ENCODE measurements at places on chromosomes 1 and 21. TPM values are rescaled to one million over a fixed set of nuclear protein-coding genes. Genes with fewer than 3 reads are reported as not detected.
A peak's percentile ranks its signal among the peaks of the same experiment; 100 is the strongest.

WNT9A gene
- total RNA-seq, result 7.2 TPM

SPRR2G gene
- total RNA-seq, result not detected

SMCP gene
- not detected for total RNA-seq

CFHR5 gene
- total RNA-seq, result not detected

PADI4 gene
- total RNA-seq, result 1.8 TPM

FAM131C gene
- 0.22 TPM for total RNA-seq

SMIM11 gene
- total RNA-seq, result 29.4 TPM

S100A16 gene
- total RNA-seq, result 40.7 TPM

SELL gene
- total RNA-seq, result 1.3 TPM

VWA5B1 gene
- 1.5 TPM for total RNA-seq

CD53 gene
- 23.5 TPM for total RNA-seq

TSPAN2 gene
- total RNA-seq, result 13.9 TPM

ATP1A4 gene
- not detected for total RNA-seq

MAB21L3 gene
- total RNA-seq, result not detected

GRCh38 chr1:164667600-164667999 is 108.6 kb downstream of the PBX1 start:
- H3K4me3 ChIP-seq, result no peak overlapping the region
- no peak overlapping the region for H3K27ac ChIP-seq
- H3K4me1 ChIP-seq, result peaks cover 15% of the 10 kb centered on the region
- DNase-seq, result no peak
- H3K27me3 ChIP-seq, result no peaks in the 10 kb centered on the region

DNA sequence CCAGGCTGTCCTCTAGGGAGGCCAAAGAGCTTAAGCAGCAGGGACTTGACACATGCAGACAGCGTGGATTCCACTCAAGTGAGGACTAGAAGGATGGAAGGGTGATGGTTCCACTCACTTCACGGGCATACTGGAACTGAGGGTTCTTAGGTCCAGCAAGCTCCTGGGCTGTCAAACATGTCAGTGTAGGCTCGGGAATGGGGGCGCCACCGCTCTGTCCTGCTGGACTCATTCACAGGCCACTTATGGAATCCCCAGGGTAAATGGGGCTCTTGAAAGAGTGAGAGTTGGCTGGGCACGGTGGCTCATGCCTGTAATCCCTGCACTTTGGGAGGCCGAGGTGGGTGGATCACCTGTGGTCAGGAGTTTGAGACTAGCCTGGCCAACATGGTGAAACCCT is 27.7 kb upstream of the CSF3R start:
- no peak overlapping the region for H3K27ac ChIP-seq
- H3K4me3 ChIP-seq, result no peak overlapping the region
- no peaks in the 10 kb centered on the region for H3K4me1 ChIP-seq
- H3K36me3 ChIP-seq, result no peaks in the 10 kb centered on the region
- DNase-seq, result no peak

GRCh38 chr1:117301901-117302300 is 65.3 kb upstream of the MAN1A2 start:
- H3K27ac ChIP-seq, result no peak overlapping the region
- H3K4me1 ChIP-seq, result no peaks in the 10 kb centered on the region
- DNase-seq, result no peak

GRCh38 chr21:16370186-16370585 is 640.4 kb downstream of the USP25 start:
- no peaks in the 10 kb centered on the region for H3K27me3 ChIP-seq
- no peak overlapping the region for H3K4me3 ChIP-seq
- peaks cover 2% of the 10 kb centered on the region for H3K4me1 ChIP-seq
- DNase-seq, result no peak
- no peak overlapping the region for H3K27ac ChIP-seq

GRCh38 chr21:14382486-14382834 is 486 bp downstream of the HSPA13 start:
- DNase-seq, result no peak
- H3K27ac ChIP-seq, result peak overlapping the region; percentile 73
- peak overlapping the region; percentile 88 for H3K4me3 ChIP-seq
- H3K4me1 ChIP-seq, result peaks cover 2% of the 10 kb centered on the region

DNA sequence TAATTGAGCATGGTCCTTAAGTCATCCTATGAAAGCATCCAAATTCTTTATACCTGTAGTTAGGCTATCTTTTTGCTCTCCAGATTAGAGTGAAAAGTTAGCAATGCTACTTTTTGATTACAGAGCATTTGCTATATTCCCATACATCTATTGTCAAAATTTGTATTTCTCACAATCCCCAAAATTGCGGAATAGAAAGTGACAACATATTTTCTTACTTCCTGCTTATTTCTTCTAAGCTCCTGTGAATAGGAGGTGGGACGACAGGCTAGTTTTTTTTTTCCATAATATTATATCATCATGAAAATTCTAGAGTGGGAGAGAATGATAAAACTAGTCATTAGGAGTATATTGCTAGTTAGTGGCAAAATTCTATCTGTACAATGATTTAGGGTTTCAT is 264.0 kb upstream of the DPYD start:
- no peak for DNase-seq
- no peaks in the 10 kb centered on the region for H3K4me1 ChIP-seq
- no peak overlapping the region for H3K4me3 ChIP-seq
- no peaks in the 10 kb centered on the region for H3K27me3 ChIP-seq
- H3K27ac ChIP-seq, result no peak overlapping the region

GRCh38 chr1:59696421-59697115 is 118.2 kb upstream of the HOOK1 start:
- H3K27ac ChIP-seq, result no peak overlapping the region
- no peak overlapping the region for H3K4me3 ChIP-seq
- H3K27me3 ChIP-seq, result no peaks in the 10 kb centered on the region
- H3K36me3 ChIP-seq, result no peaks in the 10 kb centered on the region
- H3K4me1 ChIP-seq, result no peaks in the 10 kb centered on the region

GRCh38 chr1:91651661-91652071 is 151.0 kb downstream of the CDC7 start:
- no peak overlapping the region for H3K4me3 ChIP-seq
- peak; percentile 82 for DNase-seq
- H3K27ac ChIP-seq, result peak overlapping the region; percentile 90
- H3K27me3 ChIP-seq, result no peaks in the 10 kb centered on the region
- peaks cover 10% of the 10 kb centered on the region for H3K4me1 ChIP-seq

GRCh38 chr1:34164771-34165391 is at the start of gene CSMD2:
CSMD2 (minus strand) TSS chr1:34165230; CDS start chr1:34165097, 133 bp downstream.
- H3K36me3 ChIP-seq, result no peaks in the 10 kb centered on the region
- H3K4me3 ChIP-seq, result no peak within 1 kb of the TSS
- peaks cover 5% of the 10 kb centered on the region for H3K4me1 ChIP-seq
- no peak within 1 kb of the TSS for H3K27ac ChIP-seq

GRCh38 chr1:229139331-229140118 is 131.4 kb upstream of the RAB4A start:
- H3K27ac ChIP-seq, result no peak overlapping the region
- no peaks in the 10 kb centered on the region for H3K36me3 ChIP-seq
- DNase-seq, result no peak

- no peaks in the 10 kb centered on the region for H3K27me3 ChIP-seq
- no peak overlapping the region for H3K27ac ChIP-seq
- no peaks in the 10 kb centered on the region for H3K4me1 ChIP-seq
- no peak overlapping the region for H3K4me3 ChIP-seq
These were observed 88.6 kb downstream of the ZBTB18 start for GRCh38 chr1:244139655-244140054.

GRCh38 chr1:31866450-31867032 is 50.7 kb upstream of the SPOCD1 start:
- no peak for DNase-seq
- no peaks in the 10 kb centered on the region for H3K27me3 ChIP-seq
- H3K4me1 ChIP-seq, result no peaks in the 10 kb centered on the region
- no peak overlapping the region for H3K27ac ChIP-seq

- no peaks in the 10 kb centered on the region for H3K27me3 ChIP-seq
- H3K4me1 ChIP-seq, result peaks cover 15% of the 10 kb centered on the region
- DNase-seq, result peak; percentile 49
- no peaks in the 10 kb centered on the region for H3K36me3 ChIP-seq
These were observed 23.0 kb downstream of the ACTA1 start for GRCh38 chr1:229410692-229411433.

DNA sequence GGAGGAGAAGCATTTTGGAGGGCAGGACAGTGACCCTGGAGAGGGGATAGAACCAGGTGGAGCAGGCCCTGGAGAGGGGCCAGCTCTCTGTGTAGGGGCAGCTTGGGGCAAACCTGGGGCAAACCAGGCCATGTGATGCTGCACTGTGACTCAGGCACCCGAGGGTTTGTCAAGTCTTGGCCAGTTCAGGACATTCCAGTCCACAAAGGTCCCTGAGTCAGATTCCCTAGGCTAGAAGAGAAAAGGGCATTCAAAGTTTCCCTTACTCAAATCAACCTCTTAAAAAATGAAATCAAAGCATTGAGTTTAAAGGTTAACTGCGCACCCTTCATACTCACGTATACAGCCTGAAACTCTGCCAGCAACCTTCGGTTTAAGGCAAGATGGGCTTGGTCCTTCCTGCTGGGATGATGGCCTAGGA is 25.2 kb upstream of the PLA2G2C start:
- H3K27ac ChIP-seq, result peak overlapping the region; percentile 23
- no peaks in the 10 kb centered on the region for H3K36me3 ChIP-seq
- peak; percentile 51 for DNase-seq
- no peaks in the 10 kb centered on the region for H3K27me3 ChIP-seq

DNA sequence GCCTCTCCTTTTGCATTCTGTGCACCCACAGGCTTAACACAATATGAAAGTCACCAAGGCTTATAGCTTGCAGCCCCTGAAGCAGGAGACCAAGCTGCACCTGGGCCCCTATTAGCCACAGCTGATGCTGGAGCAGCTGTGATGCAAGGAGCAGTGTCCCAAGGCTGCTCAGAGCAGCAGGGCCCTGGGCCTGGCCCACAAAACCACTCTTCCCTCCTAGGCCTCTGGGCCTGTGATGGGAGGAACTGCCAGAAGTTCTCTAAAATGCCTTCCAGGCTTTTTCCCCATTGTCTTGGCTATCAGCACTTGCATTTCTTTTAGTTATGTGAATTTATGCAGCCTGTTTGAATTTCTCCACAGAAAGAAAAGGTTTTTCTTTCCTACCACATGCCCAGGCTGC is 89.5 kb upstream of the KCTD3 start:
- H3K4me1 ChIP-seq, result no peaks in the 10 kb centered on the region
- no peaks in the 10 kb centered on the region for H3K36me3 ChIP-seq
- H3K4me3 ChIP-seq, result no peak overlapping the region
- H3K27me3 ChIP-seq, result no peaks in the 10 kb centered on the region
- no peak for DNase-seq

- H3K36me3 ChIP-seq, result no peaks in the 10 kb centered on the region
- H3K27ac ChIP-seq, result no peak overlapping the region
- H3K27me3 ChIP-seq, result no peaks in the 10 kb centered on the region
- DNase-seq, result no peak
- peaks cover 12% of the 10 kb centered on the region for H3K4me1 ChIP-seq
These were observed 1.1 kb downstream of the MRPS6 start for GRCh38 chr21:34074283-34075090.

DNA sequence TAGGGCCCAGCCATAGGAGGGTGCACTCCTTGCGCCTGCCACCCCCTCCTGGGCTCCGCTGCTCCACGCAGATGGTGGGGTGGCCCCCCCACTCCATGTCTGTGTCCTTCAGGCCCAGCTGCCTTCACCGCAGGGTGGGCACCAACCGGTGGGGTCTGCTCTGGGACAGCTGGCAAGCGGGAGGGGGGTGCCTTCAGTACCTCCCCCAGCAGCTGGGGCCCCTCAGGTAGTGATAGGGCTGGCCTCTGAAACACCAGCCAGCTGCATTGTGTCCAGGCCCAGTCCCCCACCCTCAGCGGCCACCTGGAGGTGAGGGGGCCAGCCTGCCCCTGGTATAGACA is 360 bp downstream of the GJC2 start:
- peak overlapping the region; percentile 99 for H3K27ac ChIP-seq
- H3K36me3 ChIP-seq, result no peaks in the 10 kb centered on the region
- DNase-seq, result peak; percentile 71
- H3K4me1 ChIP-seq, result peaks cover 25% of the 10 kb centered on the region
- peak overlapping the region; percentile 29 for H3K4me3 ChIP-seq

- no peaks in the 10 kb centered on the region for H3K4me1 ChIP-seq
- no peak for DNase-seq
- H3K27me3 ChIP-seq, result no peaks in the 10 kb centered on the region
- H3K4me3 ChIP-seq, result no peak overlapping the region
These were observed 15.6 kb upstream of the ACADM start for GRCh38 chr1:75708910-75709309.

DNA sequence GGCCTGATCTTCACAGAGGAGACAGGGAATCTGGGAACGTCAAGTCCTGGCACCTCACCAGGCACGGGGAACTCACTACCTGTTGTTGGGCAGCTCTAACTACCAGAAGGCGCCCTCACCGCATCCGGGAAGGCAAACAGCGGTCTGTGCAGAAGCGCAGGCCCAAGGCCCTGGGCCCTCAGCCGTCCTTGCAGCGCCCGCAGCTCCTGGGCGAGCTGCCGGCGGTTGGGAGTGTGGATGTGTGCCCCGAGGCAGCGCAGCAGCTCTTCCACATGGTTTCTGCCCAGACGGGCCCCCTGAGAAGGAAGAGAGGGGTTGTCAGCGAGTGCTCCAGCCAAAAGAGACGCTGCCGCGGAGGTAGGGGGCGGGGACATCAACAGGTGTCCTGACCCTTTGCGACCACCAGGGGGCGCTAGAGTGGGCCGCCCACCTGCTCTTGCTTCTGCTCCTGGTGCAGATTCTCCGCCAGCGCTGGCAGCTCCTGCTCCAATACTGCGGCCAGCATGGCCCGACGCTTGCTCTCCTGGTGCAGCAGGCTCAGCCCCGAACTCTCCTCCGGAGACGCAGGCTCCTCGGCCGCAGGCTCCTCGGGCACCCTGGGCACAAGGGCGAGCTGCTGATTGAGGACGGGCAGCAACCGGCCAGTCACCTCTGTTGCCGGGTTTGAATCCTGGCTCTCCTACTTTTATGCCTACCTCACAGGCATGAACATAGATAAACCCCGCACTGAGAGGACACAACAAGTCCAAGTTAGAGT is 9.3 kb downstream of the MAP3K6 start:
- peak; percentile 75 for DNase-seq
- no peaks in the 10 kb centered on the region for H3K27me3 ChIP-seq
- peaks cover 3% of the 10 kb centered on the region for H3K4me1 ChIP-seq
- H3K27ac ChIP-seq, result no peak overlapping the region
- no peaks in the 10 kb centered on the region for H3K36me3 ChIP-seq

- no peak overlapping the region for H3K27ac ChIP-seq
- H3K36me3 ChIP-seq, result no peaks in the 10 kb centered on the region
- no peaks in the 10 kb centered on the region for H3K4me1 ChIP-seq
- H3K4me3 ChIP-seq, result no peak overlapping the region
- no peak for DNase-seq
These were observed 87.9 kb downstream of the SYT14 start for GRCh38 chr1:210025870-210026269.

- no peaks in the 10 kb centered on the region for H3K27me3 ChIP-seq
- no peaks in the 10 kb centered on the region for H3K4me1 ChIP-seq
- no peaks in the 10 kb centered on the region for H3K36me3 ChIP-seq
- H3K4me3 ChIP-seq, result no peak overlapping the region
These were observed 169.9 kb downstream of the KCNT2 start for GRCh38 chr1:196438329-196438728.

DNA sequence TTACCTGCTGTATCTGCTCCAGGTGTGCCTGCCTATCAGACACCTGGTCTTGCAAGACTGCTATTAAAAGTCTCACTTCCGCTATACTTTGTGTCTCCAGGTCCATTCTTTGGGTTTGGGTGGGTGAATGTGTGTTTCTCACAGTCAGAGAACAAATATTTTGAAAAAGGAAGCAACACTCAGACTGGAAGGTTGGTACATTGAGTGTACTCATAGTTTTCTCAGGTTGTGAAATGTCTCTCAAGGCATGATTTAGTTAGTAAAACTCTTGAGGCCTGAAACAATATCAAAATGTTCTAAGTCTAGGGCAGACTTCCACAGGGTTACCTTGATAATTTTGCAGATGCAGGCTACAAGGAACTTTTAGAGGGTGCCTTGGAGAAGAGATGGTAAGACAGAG is 429.9 kb upstream of the ZRANB2 start:
- H3K27ac ChIP-seq, result no peak overlapping the region
- no peak overlapping the region for H3K4me3 ChIP-seq
- no peaks in the 10 kb centered on the region for H3K4me1 ChIP-seq
- H3K36me3 ChIP-seq, result no peaks in the 10 kb centered on the region
- no peak for DNase-seq
